ENCODE measurements at places on chromosomes 12 and 14.
A peak's percentile ranks its signal among the peaks of the same experiment; 100 is the strongest.

- peak; percentile 56 for DNase-seq
Measured at GRCh38 chr14:102568115-102568614, 24.3 kb upstream of the RCOR1 start.

DNA sequence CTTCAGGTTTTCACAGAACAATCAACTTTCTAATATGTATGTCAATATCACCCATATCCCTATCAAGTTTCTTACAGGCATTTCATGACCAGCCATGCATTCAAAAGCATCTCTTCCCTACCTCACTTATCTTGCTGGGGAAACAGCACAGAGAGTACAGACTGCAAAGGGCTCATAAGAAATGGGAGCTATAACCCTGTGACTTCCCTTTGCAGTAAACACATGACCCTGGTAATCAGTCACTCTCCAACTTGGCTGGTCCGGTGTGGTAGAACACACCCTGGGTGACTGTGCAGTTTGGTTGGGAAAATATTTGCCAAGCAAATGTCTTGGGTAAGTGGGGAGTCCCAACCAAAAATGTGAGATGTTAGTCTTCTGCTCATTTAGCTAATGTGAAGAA is 49.4 kb upstream of the TMCC3 start:
- DNase-seq, result no peak

GRCh38 chr12:119325813-119326212 is 8.7 kb upstream of the CCDC60 start:
- DNase-seq, result no peak

GRCh38 chr14:91310606-91311283 is 66.2 kb upstream of the GPR68 start:
- no peak for DNase-seq

GRCh38 chr12:111761706-111762105 is 5.0 kb upstream of the ALDH2 start:
- no peak for DNase-seq

- DNase-seq, result peak; percentile 23
Measured at GRCh38 chr14:55129428-55130195, 560 bp downstream of the LGALS3 start.

DNA sequence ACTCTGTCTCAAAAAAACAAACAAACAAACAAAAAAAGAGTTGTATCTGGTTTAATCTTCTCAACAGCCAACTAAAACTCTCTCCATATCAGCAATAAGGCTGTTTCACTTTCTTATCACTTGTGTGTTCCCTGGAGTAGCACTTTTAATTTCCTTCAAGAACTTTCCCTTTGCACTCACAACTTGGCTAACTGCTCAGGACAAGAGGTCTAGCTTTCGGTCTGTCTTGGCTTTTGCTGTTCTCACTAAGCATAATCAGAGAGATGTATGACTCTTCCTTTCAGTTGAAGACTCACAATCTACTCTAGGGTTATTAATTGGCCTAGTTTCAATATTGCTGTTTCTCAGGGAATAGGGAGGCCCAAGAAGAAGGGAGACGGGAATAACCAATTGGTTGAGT is 12.3 kb downstream of the NEMP1 start:
- DNase-seq, result no peak

- DNase-seq, result no peak
Measured at GRCh38 chr12:122789637-122790036, 15.3 kb downstream of the CCDC62 start.
